CD4-positive, alpha-beta T cell treated with Interleukin-21 for 1 hour (primary cell): ENCODE measurements at places on chromosomes 12 and 14.

- DNase-seq, result no peak
These were observed 565 bp upstream of the KLHL42 start for GRCh38 chr12:27779416-27779919.

DNA sequence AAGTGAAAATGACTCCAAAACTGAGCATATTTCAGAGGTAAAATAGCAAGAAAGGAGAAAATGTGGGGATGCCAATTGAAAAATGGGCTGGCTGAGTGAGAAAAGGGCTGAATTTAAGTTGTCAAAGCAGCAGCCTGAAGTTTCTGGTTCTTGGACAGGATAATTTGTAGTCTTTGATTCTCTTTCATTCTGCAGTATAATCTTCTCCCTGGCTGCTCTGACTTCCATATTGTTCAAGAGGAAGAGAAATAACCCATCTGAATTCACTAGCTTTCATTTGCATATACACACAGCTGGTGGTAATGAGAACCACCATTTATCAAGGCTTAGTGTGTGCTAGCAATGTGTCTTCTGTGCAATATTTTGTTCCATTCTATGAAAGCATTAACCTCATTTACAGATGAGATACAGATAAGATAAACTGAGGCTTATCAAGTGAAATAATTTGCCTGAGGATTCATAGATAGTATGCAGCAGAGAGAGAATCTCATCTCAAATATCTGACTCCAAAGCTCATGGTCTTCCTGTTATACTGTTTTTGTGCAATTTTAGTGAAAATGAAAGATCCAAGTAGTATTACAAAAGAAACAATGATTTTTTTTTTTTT is 184.2 kb downstream of the TMTC2 start:
- no peak for DNase-seq

GRCh38 chr12:120797677-120798642 is 72.3 kb downstream of the ACADS start:
- no peak for DNase-seq

GRCh38 chr14:55546212-55546874 is 33.7 kb upstream of the KTN1 start:
- DNase-seq, result no peak

DNA sequence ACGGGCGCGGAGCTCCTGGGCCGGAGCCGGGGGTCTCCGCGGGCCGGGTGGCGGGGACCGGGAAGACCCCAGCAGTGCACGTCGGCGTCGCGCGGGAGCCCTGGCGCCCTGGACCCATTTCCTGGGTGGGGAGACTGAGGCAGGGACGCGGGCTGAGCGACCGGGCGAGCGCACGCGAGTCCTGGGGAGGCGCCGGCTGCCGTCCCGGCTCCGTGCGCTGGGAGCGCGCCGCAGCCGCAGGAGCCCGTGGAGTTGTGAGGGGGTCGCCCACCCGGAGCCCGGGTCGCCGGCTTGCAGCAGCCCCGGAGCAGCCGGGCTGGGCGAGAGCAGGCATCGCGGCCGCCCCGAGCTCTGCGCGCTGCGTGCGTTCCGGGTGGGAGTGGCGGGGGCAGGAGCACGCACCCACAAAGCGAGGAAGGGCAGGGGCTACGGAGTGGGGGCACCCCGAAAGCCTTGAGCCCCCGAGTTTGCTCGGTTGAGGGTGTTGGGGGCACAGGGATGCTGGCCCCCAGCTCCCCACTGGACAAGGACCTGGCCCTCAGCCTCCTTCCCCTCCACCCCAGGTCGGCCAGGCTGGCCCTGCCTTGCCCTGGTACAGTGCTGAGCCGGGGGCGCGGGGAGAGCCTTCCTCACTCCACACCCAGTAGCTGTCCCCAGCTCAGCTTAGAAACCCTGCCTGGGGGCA is 620 bp downstream of the MMP17 start:
- DNase-seq, result no peak

GRCh38 chr14:101461891-101462290 is 99.4 kb upstream of the DIO3 start:
- DNase-seq, result no peak

DNA sequence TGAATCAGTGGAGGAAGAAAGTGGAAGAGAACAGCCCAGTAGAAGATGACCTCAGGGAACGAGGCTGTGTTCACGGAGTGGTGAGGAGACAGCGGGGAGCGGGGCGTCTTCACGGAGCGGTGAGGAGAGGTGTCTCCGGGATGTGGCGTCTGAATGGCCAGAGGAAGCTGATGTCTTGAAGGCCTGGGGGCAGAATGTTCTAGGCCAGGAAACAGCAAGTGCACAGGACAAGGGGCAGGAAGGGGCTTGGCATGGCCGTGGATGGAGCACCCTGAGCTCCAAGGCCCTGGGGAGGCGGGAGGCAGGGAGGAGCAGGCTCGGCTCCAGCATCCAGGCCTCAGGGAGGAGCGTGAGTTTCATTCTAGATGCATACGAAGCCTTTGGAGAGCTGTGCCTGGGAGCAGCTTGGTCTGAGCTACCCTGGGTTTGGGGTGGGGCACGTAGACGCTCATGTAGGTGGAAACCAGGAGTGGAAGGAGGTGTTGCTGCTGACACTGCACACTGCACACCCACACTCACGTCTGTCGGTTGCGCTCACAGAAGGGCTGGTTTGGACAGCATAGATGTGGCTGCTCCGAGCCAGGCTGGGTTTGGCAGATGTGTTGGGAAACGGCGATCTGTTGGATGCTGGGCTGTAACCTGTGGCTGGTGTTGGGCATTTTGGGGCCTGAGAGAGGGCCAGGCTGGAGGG is 131.6 kb downstream of the ADGRD1 start:
- DNase-seq, result no peak

GRCh38 chr12:121520586-121521086 is 60.2 kb downstream of the KDM2B start:
- no peak for DNase-seq

- no peak for DNase-seq
These were observed 26.2 kb upstream of the PPM1A start for GRCh38 chr14:60222820-60223219.

DNA sequence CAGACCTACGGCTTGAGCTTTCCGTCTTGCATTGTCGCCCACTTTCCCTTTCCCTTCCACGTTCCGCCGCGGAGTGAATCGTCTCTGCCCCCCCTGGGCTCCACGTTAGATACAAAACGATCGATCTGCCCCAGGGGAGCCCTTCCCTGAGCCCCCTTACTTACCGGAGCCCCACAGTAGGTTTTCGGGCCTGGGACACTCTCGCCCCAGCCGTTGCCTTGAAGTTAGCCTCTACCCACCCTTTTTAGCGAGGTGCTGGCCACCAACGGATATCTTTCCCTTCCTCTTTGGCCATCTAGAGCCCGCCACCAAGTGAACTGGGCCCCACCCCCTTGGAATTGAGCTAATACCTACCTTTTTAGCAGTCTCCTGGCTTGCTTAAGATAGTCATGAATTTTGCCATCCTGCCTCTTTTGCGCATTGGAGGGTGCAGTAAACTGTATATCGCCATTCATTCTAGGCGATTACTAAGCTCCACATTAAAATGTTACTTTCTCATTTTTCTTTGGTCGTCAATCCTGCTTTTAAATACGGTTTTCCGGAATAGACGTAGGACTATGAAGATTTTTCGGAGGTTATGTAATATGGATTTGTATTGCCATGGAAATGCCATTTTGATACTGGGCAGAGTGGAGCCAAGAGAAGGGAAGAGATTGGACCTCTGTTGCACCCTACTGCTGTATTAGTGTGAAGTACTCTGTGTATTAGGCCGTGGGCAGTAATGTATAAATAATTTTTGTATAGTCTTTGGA is 764 bp downstream of the RBM25 start:
- DNase-seq, result no peak

DNA sequence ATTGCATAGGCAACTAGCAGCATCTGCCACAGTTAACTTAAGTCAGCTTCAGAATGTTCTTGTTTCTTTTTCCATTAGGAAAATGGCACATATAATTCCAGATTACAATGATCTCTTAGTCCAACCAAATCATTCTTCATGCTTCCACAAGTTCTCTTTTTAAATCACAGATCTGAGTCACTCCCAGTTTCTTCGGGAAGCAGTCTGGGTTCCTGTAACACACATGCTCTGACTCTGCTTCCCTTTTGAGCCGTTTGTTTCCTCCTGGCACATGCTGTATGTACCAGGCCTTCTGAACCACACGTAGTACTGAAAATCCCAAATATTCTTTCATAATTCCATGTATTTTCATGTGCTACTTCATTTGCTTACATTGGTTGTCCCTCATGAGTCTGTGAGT is 388.8 kb upstream of the PDE3A start:
- DNase-seq, result no peak

DNA sequence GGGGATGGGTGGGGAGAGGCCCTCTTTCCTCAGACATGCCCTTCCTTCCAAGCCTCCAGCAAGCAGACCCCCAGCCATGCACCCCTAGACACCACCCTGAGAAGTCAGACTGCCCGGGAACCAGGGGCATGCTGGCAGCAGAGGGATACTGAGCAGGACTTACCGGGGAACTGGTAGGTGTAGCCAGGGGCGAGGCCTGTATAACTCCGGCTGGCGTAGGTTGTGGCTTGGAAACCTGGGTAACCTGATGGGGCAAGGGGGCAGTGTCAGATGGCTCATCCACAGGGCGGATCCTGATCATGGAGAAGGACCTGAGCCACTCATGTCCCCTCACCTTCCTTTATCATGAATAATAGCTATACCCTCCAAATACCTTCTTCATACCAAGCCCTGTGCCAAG is 15.8 kb downstream of the MSI1 start:
- no peak for DNase-seq

DNA sequence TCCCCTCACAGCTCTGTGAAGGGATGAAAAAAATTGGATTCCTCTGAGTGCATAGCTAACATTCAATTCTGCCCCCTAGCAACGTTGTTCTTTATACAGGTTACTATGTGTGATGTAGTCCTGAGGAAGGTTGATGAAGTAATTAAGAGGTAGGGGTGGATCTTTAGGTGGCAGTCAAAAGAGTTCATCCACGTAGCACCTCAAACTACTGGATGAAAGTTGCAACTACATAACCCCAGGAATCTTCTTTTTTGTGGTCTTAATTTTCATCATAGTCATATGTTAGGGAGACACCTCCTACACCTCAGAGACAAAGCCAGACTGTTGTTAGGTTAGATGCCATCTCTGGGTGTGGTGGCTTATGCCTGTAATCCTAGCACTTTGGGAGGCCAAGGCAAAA is 10.2 kb upstream of the NFE2 start:
- no peak for DNase-seq

DNA sequence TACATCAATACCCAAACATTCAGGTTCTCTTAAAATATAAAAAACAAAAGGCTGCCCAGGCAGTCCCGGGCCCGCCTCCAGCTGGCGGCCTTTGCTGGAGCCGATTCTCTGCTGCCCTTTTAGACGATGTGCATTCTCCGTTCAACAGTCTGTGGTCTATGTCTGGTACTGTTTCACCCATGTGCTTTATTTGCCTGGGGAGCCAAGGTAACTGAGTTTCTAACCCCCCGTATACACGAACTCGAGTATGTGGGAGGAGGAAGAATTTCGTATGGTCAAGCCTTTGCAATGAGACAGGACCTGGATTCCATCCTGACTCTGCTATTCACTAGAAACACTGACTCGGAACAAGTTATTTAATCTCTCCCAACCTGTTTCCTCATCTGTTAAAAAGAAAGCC is 54.1 kb upstream of the GPR68 start:
- no peak for DNase-seq

DNA sequence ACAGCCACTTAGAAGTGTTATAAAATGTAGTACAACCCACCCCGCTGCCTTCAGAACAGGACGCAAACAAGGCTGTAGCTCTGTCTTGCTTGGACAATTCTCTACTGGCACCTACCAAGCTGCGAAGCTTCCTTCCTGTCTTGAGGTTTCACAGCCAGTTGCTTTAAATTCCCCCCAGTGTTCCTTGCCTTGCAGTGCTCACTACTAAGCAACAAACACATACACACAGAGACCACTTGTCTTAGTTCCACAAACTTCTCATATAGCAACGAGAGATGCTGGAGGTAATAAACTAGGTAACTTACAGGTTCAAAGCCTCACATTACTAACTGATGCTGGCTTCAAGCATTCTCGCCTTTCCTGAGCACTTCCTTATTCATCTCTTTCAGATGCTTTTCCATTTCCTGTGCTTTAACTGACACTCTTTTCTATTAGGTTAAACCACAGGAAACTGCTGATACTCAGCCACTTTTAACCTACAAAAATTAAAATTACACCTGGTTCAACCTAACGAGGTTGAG is 91.5 kb upstream of the PTGDR start:
- DNase-seq, result peak; percentile 73

- no peak for DNase-seq
These were observed 14.8 kb downstream of the BDKRB1 start for GRCh38 chr14:96270565-96271420.

DNA sequence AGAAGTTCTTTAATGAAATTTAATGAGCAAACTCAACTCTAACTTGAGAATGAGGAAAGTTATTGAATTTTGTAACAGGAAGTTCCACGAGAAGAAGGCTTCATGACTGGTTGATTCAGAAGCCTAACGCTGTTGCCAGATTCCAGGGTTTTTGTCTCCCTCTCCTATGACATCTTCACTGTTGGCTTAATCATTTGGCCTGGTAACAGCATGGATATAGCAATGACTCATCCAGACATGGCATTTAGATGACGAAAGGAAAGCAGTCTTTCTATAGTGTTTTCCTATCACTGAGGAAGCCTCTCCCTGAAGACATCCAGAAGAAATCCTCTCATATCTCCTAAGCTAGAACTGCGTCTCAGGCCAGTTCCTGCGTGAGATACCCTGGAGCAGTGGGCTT is 9.4 kb upstream of the KCNA1 start:
- DNase-seq, result no peak

GRCh38 chr12:62575036-62575435 is 108.4 kb downstream of the MON2 start:
- no peak for DNase-seq

- no peak for DNase-seq
These were observed 205.2 kb downstream of the PAX9 start for GRCh38 chr14:36866867-36867266.

DNA sequence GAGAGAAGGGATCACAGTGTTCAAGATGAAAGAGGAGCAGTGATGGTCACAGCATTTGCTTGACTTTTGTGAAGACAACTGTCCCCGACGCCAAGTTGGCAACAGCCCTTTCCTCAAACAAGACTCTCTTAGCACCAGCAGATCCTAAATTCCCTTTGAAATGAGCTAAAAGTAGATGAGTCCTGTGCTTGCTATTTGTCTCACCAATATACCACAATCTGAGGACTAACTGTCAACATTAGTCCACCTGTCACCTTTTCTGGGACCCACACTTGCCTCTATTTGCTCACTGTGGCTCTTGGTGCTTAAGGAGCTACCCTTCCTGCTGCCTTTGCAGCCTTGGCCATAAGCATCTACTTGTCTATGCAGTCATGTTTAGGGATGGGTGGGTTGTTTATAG is 47.4 kb upstream of the COL2A1 start:
- DNase-seq, result no peak

GRCh38 chr14:22580625-22581024 is 8.4 kb downstream of the DAD1 start:
- DNase-seq, result no peak
